T-helper 9 cell (primary cell): ENCODE measurements at places on chromosomes 13 and 19.

DNA sequence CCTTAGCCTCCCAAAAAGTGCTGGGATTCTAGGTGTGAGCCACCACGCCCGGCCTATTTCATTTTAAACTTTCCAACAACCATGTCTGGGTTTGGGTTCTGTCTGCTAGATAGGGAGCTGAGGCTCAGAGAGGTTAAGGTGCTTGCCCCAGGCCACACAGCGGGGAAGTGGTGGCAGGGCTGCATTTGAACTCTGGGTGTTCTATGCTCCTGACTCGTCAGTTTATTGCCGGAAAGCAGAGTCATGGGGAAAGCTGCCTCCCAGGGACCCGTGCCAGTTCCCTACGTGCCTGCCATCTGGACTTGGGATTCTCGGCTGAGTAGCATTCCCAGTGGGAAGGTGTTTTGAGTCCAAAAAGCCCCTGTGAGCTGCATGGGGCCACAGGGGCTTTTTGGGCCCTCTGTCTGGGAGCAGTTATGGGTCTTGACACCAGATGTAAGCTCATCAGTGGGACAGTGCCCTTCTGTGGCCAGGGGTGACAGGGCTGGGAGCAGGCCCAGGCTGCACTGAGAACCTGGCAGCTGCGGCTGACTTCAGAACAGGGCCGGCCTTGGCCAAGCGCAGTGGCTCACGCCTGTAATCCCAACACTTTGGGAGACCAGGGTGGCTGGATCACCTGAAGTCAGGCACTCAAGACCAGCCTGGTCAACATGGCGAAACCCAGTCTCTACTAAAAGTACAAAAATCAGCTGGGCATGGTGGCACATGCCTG, 10.9 kb downstream of the RFX1 start:
- no peak for DNase-seq

GRCh38 chr13:109998684-109999533, 212.5 kb upstream of the IRS2 start:
- DNase-seq = no peak

DNA sequence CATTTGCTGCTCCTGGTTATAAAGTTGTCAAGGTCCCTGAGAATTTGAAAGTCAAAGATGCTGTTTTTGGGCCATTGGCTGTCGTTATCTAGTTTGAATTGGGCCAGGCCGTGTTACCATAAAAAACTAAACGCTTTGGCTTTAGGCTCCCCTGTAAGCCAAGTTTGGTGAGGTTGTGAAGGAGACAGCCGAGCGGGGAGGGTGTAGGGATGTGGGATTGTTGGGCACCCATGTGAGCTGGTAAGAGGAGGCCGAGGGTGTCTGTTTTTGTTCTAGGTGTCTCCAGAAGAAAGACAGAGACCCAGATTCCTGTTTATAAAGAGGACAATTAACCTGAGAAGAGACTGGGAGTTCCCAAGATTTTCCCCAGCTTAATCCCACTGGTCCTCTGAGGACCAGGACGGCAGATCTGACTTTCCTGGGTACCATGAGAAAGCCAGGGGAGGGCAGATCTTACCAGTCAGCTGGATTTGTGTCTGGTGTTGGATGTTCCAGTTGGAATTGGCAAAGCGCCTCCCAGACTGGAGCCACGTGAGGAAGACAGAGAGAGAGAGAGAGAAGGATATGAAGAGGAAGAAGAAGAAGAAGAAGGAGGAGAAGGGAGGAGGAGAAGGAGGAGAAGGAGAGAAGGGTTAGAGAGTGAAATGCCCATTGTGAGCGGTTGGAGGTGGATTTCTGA, 25.1 kb downstream of the TMEM255B start:
- DNase-seq = no peak

GRCh38 chr19:43467730-43468129, 2.3 kb upstream of the LYPD3 start:
- DNase-seq = no peak

- no peak for DNase-seq
These were observed 76.0 kb upstream of the GPR12 start for GRCh38 chr13:26836626-26837025.

- no peak for DNase-seq
These were observed 105.7 kb upstream of the SOX1 start for GRCh38 chr13:111961236-111961635.

GRCh38 chr19:40690693-40691420, 406 bp upstream of the NUMBL start:
- DNase-seq = peak; percentile 90

- DNase-seq = no peak
These were observed 45.4 kb downstream of the CCDC70 start for GRCh38 chr13:51907040-51907732.

GRCh38 chr13:35712907-35713761, 236.6 kb upstream of the MAB21L1 start:
- no peak for DNase-seq
